C1 segment of cervical spinal cord (tissue), 14 donors: ENCODE measurements at places on chromosomes 5 and 9.

DNA sequence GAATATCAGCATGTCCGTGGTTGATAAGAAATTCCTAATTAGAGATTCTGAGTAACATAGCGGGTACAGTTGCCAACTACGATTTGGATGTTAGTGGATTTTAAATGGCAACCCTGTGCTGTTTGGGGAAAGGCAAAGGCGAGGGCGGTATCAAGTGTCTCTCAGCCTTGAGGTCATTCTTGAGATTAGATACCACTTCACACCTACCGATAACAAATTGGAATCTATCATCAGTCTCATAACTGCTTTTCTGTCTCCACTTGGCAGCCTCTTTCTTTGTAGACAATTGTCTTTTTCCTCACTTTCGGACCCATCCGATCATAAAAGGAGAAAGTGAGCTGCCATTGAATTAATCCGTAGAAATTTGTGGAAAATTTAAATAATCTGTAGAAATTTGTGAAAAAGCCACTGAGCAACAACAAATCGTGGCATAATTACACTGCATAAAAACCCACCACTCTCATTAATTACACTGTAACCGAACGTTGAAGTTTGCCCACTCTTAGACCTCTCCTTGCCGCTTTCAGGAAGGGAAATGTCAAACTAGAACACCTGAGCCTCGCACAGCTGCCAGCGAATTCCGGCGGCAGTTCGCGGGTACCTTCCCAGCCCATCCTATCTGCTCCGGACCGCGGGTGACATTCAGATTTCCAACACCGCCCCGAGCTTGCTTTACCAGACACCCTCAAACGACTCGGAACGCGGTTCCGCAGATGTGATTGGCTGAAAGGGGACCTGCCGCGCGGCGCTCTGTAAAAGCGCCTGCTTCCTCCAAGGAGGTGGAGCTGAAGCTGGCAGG lies 849 bp upstream of the RGMB start:
- no peak for DNase-seq

GRCh38 chr5:96143450-96143849 lies 181.8 kb upstream of the ELL2 start:
- no peak for DNase-seq

DNA sequence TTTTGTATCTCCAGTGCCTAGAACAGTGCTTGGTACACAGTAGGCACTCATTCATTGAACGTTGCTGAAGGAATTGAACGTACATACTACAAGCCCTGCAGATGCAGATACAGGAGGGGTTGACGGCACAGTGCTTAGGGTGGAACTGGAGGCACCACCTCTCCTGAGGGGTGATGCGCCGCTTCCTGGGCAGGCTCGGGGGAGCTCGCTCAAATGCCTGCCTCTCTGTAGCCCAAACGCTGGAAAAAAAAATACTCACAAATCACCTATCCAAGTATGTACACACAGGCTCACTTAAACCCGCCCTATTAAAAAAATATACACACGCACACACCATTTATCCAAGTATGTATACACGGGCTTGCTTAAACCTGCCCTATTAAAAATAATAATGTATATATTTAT lies 536 bp upstream of the COMMD10 start:
- DNase-seq, result no peak

GRCh38 chr5:66230551-66230950 lies 86.5 kb downstream of the SREK1 start:
- no peak for DNase-seq

DNA sequence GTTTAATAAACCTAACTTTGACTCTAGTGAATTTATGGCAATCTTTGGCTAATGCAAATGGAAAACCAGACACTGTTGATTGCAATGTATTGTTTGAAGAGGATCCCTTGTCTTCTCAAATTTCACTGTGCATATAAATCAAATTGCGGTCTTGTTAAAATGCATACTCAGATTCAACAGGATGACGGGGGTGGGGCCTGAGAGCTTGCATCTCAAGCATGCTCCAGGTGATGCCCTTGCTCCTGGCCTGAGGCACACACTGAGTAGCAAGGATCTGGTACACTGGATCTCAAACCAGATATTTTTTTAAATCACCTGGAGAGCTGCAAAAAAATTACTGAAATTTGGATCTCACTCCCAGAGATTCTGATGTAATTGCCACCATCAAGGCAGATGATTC lies 463.7 kb downstream of the DNAH5 start:
- no peak for DNase-seq

DNA sequence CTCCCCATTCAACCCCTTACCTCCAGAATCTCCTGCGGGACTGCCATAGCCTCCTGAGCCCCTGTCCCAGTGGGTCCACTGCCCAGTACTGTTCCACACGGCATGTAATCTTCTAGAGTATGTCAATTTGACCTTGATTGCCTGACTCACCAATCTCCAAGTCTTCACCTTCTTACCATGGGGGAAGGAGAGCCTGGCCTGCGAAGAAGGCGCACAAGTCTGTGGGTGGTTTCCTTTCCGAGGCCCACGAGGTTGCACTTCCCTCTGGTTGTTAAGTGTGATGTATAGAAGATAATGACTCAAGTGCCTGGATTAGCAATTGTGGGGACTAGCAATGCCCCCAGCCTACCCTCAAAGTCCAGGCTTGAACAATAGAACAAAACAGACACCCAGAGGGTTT lies 8.1 kb upstream of the TENT4A start:
- no peak for DNase-seq

GRCh38 chr5:114411380-114411931 lies 49.6 kb downstream of the KCNN2 start:
- no peak for DNase-seq

DNA sequence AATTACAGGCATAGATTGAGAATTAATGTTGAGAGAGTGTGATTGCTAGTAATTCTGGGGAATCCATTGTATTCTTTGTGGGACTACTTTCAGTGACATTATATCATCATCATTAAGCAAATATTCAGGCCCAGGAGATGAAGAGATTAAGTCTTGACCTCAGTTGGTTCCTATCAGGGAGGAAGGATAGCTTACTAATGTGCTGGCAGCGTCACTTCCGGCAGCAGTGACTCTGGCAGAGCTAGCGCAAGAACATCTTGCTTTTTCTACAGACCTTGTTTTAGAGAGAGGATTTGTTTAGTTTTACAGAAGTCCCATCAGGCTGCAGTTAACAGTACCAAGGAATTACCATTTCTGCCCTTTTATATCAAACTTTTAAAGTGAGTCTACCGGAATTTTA lies 20.3 kb downstream of the OSTF1 start:
- no peak for DNase-seq

- no peak for DNase-seq
Measured at GRCh38 chr5:130279386-130279785, 375.1 kb downstream of the CHSY3 start.

GRCh38 chr5:90810211-90810610 lies 251.6 kb downstream of the ADGRV1 start:
- no peak for DNase-seq

DNA sequence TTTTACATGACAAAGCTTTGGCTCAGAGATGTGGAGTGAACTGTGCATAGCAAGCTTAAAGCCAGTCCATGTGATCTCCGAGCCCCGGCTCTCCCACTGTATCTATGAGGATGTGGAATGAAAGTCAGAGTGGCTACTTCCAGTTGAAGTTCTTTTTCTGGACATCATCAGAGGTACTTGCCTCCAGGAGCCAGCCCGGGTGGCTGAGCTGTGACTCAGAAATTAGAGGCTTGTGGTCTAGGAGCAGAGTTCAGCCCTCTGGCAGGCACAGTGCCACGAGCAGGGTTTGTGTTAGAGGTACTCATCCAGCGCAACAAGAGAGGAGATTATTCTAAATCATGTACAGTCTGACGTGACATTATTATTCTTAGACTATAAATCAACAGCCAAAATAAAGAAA lies 322.5 kb downstream of the CDK5RAP2 start:
- no peak for DNase-seq

DNA sequence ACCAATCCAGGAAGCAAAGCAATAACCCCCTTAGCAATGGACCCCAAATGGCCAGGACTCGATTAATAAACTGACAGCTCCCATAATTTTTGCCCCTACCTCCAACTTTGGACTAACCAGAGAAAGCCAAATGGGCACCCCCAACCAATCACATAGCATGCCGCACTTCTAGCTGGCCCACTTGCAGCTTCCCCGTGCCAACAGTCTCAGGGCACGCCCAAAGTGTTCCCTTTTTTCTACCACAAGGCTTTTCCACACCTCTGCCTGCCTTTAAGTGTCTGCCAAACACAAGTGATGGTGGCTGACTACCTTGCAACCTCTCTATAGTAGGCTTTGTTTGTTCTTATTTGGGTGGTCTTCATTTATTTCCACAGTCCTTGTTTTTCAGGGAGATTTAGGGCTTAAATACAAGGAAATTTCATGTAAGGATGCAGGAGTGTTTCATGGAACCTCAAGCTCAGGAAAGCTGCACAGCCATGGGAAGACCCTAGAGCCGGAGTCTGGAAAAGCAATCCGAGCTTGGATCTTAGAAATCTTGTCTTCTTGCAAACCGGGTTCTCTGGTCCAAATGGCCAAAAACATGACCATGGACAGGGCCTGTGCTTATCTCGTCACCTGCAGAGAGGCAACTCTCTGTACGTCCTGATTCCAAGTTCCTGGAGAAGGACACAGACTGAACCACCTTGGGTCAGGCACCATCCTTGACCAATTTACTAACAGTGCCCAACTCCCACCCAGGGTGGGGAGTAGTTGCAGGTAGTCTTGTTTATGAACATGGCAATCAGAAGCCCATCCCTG lies 89.2 kb downstream of the THBS4 start:
- DNase-seq, result no peak

DNA sequence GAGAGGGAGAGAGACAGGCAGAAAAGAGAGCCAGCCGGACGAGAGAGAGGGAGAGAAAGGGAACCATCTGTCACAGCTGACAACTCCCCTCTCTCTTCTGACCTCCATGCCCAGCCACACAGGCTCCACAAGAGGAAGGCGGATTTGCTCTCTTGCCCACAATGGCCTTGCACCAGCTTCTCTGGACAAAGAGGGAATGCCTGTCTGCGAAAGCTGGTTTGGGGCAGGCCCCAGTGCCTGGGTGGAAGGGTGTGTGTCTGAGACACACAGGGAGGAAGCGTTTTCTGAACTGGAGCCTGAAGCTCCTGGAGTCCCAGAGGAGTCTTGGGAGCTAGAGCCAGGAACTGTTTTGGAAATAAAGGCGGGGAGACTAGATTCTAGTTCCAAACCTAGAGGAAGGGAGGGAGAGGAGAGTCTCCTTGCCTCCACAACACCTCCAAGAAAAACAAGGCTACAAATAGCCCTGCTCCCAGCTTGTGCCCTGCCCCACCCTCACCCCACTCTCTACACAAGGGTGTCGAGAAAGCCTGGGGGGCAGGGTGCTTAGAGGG lies 12.5 kb downstream of the C1QTNF2 start:
- peak; percentile 87 for DNase-seq

DNA sequence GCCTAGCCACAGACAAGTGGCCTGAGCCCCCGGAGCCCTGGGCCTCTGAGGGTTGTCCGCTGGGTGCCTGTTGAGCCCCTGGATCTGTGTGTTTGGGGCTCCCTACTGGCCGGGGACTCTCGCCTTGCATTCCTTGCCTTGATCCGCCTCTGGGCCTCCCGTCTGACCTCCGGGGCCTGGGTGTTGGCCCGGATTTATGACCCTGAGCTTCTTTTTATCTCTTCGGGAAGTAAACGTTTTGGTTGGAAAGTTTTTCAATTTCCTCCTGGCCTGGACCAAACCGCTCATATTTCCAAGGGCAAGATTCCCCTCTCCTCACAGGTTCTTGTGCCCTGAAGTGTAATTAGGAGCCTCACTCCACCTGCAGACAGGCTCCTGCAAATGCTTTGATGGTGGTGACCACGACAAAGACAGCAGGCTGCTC lies 69.3 kb upstream of the EGFLAM start:
- DNase-seq, result no peak

- DNase-seq, result no peak
Measured at GRCh38 chr9:112332214-112332613, 1.2 kb downstream of the PTBP3 start.

- no peak for DNase-seq
Measured at GRCh38 chr5:35518104-35518503, 99.6 kb upstream of the SPEF2 start.
